Astrocyte of the spinal cord (primary cell): ENCODE measurements at places on chromosomes 1 and 21.
A peak's percentile ranks its signal among the peaks of the same experiment; 100 is the strongest.

GRCh38 chr1:156638189-156638985 lies 3.5 kb upstream of the BCAN start:
- DNase-seq = no peak

DNA sequence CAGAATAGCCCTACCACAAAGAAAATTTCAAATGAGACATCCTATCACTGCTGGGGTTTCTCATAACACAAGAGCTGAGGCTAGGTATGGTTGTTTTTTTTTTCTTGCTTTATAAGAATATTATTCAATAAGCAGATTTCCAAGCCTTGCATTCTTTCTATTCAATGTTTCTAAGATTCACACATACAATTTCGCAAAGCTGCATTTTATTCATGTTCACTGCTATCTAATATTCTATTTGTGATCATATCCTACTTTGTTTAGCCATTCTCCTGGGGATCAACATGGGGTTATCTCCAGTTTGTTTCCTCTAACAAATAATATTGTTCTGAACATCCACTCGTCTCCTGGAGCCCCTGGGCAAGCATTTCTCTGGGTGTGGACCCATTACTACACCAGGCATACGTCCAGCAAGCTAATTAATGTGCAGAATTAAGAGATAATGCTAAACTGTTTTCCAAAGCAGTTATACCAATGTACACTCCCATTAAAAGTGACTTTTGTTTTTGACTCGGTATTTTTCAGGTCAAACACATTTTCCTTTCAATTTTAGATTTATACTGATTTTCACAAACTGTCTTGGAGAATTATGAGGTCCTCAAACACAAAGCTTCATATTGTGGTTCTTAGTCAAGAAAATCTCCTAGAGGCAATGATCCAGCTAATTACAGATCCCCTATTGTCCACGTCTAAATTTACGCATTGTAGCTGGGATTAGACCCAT lies 15.7 kb upstream of the HLCS start:
- DNase-seq = no peak

GRCh38 chr1:114219172-114219868 lies 65.7 kb upstream of the SYT6 start:
- peak; percentile 8 for DNase-seq

- no peak for DNase-seq
Measured at GRCh38 chr21:18334066-18334465, 69.5 kb downstream of the TMPRSS15 start.

DNA sequence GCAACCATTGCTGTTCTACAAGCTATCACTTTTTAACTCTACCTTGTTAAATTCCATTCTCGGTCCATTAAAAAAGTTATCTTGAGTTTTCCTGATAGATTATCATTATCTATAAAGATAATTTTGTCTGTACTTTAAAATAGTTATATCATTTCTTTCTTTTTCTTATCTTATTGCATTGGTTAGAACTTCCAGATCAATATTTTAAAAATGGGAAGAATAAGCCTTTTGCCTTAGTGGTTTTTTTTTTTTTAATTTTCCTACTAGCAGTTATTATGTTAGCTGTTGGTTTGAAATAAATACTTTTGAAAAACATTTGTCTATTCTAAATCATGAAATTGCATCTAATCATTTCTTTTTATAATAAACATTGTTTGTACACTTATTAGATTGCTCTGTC lies 71.0 kb upstream of the ATF3 start:
- no peak for DNase-seq

DNA sequence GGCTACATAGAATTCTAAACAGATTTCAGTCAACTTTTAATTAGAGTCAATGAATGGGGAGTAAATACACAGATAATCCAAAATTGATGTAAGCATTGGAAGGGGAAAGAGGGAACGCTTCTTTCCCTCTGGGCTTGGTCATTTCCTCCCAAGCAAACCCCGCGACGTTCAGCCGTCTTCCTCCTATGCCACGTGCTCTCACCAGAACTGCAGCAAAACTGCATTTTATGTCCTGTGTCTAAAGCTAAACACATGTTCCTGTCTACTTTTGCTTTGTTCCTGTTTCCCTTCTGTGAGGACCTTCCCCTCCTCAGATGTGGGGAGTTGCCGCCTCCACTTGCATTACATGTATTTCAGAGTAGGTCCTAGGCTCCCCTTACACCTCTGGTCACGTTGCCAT lies 27.2 kb downstream of the UTP25 start:
- no peak for DNase-seq

DNA sequence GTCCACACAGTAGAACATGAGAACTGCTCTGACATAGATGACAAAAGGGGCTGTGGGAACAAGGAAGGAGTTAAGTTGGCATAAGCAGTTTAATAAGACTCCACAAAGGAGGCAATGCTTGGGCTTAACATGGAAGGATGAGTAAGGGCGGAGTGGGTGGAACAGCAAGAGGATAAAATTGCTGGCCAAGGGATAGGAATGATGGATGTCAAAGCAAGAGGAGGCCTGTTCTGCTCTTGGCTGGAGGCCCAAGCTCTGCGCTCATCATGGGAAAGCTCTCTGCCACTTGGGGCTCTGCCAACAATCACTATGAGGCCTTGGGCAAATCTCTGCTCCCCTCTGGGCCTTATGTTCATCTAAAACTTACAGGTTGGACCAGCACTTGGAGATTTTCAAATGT lies 98.3 kb upstream of the CAMK1G start:
- DNase-seq = peak; percentile 50

DNA sequence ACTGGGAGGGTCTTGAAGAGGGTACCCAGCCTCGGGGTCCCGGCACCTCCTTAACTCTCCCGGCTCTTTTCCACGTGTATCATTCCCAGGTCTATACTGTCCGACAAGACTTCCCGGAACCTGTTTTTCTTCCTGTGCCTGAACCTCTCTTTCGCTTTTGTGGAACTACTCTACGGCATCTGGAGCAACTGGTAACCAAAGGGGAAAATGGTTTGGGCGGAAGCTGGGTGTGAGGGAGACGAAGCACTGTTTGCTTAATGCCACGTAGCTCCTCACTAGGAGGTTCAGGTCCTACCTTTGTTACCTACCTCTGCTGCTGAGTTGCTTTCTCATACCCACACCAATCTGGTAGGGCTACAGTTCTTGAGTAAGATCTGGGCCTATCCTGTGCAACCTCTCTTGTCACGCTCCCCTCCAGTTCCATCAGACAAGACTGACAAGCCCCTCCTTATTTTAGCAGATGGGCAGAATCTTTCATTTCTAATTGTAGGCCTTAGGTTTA lies 642 bp downstream of the SLC30A7 start:
- peak; percentile 48 for DNase-seq

GRCh38 chr1:182766881-182767645 lies 22.5 kb upstream of the NPL start:
- DNase-seq = no peak

- peak; percentile 92 for DNase-seq
Measured at GRCh38 chr1:45687754-45688740, at the start of gene TMEM69. TMEM69 (plus strand) TSS chr1:45688181; CDS start chr1:45691069, 2,888 bp downstream.

GRCh38 chr1:156663178-156663577 lies 14.0 kb downstream of the NES start:
- peak; percentile 69 for DNase-seq

DNA sequence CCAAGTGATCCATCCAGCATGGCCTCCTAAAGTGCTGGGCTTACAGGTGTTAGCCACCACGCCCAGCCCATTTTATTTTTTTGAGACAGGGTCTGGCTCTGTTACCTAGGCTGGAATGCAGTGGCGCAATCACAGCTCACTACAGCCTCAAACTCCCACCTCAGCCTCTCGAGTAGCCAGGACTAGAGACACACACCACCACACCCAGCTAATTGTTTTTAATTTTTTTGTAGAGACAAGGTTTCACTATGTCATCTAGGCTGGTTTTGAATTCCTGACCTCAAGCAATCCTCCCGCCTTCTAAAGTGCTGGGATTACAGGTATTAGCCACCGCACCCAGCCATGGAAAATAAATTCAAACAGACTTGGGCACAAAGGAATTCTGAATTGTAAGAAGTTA lies 31.9 kb downstream of the PUM1 start:
- no peak for DNase-seq

- peak; percentile 9 for DNase-seq
Measured at GRCh38 chr1:113947388-113948107, 18.4 kb downstream of the HIPK1 start.

- DNase-seq = no peak
Measured at GRCh38 chr1:29100487-29100886, 23.2 kb downstream of the TMEM200B start.

DNA sequence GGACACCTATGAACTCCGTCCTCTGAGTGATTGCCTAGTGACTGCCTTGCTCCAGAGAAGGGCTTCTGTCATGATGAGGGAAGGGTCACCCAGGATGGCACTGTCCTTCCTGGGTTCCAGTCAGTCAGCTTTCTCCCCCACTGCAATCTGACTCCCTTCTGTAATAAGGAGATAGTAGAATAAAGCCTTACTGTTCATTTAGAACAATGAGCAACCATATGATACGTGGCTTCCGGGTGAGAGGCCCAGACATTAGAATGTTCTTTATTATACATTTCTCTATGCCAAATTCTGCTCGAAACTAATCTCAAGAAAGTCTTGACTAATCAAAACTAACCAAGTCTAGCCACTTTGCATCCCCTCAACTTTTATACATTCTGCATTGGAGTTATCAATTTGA lies 8.5 kb upstream of the MTMR11 start:
- DNase-seq = no peak

- no peak for DNase-seq
Measured at GRCh38 chr1:221664253-221664652, 77.6 kb downstream of the DUSP10 start.

DNA sequence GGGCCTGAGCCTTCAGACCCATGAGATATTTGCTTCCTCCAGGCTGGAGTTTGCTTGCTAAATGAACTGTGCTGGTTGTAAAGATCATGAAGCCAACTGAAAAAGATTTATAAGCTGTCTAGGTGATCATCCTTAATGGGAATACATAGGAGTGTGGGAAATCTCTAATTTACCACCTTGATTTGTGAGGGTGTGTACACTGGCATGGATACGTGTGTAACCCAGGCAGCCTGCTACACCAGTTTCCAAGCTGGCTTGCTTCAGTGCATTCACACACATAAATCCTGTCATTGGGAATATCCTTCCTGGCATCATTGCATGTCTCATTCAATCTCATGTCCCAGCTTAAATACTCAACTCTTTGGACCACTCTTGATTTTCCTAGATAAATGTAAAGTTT lies 57.6 kb upstream of the GNG12 start:
- no peak for DNase-seq

- peak; percentile 80 for DNase-seq
Measured at GRCh38 chr1:24384251-24385090, 29.1 kb downstream of the STPG1 start.

- DNase-seq = no peak
Measured at GRCh38 chr21:44466996-44467858, 11.9 kb downstream of the LRRC3 start.

DNA sequence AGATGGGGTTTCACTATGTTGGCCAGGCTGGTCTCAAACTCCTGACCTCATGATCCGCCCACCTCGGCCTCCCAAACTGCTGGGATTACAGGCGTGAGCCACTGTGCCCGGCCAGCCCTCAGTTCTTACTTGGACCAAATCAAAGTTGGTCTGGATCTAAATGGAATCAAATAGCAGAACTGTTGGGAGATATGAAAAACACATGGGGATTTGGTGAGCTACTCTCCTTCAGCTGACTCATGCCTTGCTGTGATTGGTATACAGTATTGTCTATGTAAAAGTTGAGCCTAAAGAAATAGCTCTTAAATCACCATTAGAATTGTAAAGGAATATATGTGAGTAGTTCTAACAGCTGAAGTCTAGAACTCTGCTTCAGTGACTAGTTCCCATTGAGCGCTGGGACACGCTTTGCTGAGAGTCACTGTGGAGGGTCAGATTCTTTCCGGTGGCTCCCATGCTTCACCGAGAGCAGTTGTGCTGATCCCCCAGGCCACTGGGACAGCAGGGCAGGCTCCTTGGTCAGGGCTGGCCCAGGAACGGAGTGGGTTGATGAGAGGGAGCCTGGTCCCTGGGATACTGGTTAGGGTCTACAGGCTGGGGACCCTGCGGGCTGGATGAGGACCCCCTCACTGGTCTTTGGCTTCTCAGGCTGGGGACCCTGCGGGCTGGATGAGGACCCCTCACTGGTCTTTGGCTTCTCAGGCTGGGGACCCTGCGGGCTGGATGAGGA lies 14.0 kb downstream of the PKNOX1 start:
- peak; percentile 42 for DNase-seq

DNA sequence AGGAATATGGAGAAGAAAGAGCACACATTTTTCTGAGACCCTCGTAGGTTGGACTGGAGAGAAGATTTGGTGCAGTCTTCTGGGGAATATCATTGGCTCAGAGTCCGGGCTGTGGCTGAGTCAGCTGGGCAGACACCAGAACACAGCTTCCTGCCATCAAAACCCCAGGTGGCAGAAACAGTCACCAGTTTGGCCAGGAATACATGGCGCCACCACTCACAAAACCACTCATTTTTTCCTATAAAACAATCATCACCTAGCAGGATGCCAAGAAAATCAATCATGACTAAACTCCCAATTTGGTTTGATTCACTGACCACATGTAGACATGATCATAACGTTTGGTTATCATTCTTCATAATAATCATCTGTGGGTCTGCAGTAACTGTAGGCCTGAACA lies 178.1 kb upstream of the PBX1 start:
- DNase-seq = peak; percentile 74
